OCI-M1 (cell line): ENCODE measurements at places on chromosomes 2 and 18.

DNA sequence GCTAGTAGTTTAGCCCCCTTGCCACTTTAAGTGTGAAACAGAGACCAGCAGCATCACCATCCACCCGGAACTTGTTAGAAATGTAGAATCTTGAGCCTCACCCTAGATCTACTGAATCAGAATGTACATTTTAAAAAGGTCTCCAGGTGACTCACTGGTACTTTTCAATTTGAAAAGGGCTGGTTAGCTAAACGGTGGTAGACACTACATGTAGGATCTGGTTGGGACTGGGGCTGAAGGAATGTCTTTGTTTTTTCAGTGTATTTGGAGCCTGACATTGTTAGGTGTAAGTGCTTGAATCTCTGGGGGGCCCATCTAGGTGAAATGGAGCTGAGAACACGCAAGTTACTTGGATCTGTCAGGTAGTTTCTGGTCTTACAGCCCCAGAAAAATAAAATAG is 44.0 kb upstream of the XPO1 start:
- no peak for DNase-seq

GRCh38 chr18:48796491-48797205 is 154.1 kb downstream of the SMAD7 start:
- DNase-seq, result no peak

DNA sequence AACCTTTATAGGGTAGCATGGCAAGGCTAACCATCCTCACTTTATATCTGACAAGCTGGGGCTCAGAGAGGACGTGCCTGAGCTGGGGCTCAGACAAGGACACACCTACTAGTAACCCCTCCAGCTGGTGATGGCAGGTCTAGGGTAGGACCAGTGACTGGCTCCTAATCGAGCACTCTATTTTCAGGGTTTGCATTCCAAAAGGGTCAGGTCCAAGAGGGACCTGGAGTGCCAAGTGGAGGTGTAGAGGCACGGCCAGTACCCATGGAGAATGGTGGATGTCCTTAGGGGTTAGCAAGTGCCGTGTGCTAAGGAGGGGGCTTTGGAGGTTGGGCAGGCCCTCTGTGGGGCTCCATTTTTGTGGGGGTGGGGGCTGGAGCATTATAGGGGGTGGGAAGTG is 1.2 kb upstream of the DES start:
- DNase-seq, result no peak

GRCh38 chr2:205915130-205915524 is 170.8 kb downstream of the INO80D start:
- no peak for DNase-seq

GRCh38 chr2:146271131-146271831 is 1573.5 kb upstream of the ACVR2A start:
- no peak for DNase-seq

DNA sequence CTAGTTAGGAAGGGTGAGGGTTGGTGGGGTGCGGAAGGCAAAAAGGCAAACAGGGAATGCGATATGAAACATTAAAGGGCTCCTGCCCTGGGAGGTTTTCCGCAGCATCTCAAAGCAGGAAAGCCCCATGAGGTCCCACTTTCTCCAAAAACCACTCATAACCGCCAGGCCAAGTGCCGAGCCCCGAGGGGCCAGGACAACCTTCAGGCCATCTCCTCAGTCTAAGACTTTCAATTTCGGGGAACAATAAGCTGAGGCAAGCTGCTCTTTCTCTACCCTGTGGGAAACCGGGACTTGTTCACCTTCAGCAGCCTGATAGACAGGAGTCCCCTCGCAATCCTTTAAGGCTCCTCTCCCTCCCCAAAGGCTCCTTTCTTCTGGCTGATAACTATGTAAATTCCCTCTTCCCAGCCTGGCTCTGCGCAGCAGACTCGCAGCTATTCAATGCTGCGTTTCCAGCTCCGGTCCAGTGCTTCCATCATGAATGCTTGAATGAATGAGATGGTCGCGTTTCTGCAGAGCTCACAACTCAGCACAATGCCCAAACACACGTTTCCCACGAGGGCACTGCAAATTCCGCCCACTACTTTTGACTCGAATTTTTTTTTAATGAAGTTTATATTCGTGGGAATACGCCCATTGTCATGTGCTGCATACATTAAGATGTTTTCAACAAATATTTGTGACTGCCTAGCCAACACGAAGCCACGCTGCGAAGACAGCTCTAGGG is 1.4 kb downstream of the LAMA1 start:
- no peak for DNase-seq
